ENCODE measurements at places on chromosomes 13 and 19. TPM values are rescaled to one million over a fixed set of nuclear protein-coding genes. Genes with fewer than 3 reads are reported as not detected.

The TMEM238 gene
- 1.3 TPM for total RNA-seq

GRCh38 chr19:2371656-2372055, 11.6 kb downstream of the TMPRSS9 start:
- DNase-seq = no peak

The MISP gene
- total RNA-seq = not detected

DNA sequence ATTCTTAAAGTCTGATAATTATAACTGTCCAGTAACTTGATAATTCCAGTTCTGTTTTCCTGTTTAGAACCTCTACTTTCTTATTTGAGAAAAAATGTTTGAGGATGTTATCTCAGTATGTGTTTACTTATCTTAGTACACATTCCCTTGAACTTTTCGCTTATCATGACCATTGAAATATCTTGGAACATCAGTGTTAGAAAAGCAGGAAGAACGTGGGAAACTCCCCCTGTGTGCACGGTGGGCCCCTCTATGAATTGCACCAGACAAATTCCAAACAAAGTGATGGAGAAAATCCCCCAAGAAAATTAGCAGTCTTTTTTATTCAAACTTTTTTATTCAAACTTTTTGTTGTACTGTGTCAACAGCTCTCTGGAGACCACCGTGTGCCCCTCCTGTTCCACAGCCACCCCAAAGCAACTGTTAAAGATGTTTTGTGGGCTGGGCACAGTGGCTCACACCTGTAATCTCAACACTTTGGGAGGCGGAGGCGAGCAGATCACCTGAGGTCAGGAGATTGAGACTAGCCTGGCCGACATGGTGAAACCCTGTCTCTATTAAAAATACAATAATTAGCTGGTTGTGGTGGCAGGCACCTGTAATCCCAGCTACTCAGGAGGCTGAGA, 78.3 kb upstream of the PEG3 start:
- DNase-seq = no peak

DNA sequence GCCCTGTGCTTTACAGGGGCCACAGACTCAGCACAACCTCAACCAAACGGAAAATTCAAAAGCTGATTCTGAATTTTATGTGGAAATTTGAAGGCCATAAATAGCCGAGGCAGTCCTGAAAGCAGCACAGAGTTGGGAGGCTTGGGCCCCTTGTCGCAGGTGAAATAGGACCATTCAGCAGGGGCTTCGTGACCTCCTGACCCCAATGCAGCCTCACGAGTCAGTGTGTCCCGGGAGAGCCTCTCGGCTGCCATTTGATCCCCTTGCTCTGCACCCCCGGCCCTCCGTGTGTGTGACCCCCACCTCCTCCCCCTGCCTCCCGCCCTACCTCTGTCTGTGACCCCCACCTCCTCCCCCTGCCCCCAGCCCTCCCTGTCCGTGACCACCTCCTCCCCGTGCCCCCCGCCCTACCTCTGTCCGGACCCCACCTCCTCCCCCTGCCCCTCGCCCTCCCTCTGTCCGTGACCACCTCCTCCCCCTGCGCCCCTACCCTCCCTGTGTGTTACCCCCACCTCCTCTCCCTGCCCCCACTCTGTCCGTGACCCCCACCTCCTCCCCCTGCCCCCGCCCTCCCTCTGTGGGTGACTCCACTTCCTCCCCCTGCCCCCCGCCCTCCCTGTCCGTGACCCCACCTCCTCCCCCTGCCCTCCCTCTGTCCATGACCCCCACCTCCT, 41.7 kb upstream of the TFDP1 start:
- DNase-seq = no peak

GRCh38 chr13:39815345-39816111, 160.1 kb downstream of the COG6 start:
- DNase-seq = no peak

DNA sequence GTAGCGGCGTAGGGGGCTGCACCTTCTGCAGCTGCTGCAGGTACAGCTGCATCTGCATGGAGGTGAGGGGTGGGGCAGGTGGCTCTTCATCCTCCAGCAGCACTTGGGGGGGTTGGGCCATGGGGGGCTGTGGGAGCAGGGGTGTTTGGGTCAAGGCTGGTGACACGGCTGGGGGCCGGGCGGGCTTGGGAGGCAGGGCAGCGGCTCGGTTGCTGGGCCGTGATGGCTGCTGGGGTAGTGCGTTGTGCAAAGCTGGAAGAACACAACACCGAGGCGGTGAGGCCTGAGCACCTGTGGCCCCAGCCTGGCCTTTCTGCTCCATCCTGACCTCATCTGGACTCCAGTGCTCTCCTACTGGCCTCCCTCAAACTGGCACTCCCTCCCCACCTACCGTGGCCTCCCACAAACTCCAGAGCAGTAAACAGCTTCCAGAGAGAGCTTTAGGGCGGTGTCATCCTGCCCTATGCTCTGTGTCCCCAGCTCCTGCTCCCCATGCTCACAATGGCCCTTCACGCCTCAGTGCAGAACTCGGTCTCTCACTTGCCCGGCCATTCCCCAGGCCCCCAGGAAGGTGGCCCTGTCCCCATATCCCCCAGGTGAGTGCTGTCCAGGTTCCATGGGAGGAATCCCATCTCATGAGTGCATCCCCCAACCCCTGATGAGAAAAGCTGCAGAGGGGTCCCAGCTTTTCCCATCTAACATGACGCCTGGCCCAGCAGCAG, 11.1 kb upstream of the EPHX3 start:
- DNase-seq = no peak

The SSC5D gene
- 5.8 TPM for total RNA-seq

The CABP5 gene
- not detected for total RNA-seq

DNA sequence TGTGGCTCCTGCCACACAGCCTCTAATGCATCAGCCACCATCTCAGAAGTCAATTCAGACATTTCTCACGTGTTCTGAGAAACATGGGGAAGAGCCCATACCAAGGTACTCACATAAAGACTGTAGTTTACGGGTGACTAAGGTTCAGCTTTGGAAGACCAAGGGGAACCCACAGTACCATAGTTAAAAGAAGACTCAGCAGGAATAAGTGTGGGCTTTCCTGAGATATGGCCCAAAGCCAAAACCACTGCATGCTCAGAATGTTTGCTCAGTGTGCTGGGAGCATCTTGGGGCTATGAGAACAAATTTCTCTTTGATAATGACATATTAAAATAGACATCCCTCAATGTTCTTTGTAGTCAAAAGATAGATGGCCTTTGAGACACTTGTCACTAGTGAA, 283.8 kb downstream of the DCT start:
- DNase-seq = no peak

The CEACAM7 gene
- total RNA-seq = not detected

DNA sequence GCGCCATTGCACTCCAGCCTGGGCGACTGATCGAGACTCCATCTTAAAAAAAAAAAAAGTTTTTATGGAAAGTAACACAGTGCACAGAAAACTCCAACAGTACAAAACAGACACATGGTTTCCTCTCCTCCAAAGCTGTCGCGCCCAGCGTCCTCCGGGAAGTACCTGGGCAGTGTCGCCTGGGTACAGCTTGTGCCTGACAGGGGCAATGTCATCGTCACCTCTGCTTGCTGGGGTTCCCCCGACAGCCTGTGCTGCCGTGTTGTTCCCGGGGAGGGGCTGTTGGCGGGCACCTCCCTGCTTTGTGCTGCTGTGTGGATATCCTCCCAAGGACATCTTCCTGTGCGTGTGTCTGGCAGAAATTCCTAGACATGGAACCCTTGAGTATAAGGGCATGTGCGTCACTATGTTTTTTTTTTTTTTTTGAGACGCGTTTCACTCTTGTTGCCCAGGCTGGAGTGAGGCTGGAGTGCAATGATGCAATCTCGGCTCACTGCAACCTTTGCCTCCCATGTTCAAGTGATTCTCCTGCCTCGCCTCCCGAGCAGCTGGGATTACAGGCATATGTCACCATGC, 2.4 kb upstream of the F2RL3 start:
- no peak for DNase-seq

DNA sequence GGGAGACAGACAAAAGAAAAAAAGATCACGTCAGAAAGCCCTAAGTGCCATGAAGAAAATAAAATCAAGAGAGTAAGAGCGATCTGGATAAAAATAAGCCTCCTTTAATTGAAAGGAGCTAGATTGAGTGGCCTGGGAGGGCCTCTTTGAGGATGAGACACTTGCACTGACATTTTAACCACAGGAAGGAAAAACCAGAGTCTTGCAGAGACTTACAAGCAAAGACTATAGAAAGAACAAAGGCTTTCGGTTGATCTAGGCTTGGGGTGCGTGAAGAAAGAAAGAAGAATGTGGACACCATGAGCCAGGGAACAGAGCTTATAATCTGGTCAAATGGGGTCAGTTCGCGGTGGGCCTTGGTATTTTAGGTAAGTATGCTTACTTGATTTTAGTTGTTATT, 342.7 kb downstream of the COG6 start:
- no peak for DNase-seq

DNA sequence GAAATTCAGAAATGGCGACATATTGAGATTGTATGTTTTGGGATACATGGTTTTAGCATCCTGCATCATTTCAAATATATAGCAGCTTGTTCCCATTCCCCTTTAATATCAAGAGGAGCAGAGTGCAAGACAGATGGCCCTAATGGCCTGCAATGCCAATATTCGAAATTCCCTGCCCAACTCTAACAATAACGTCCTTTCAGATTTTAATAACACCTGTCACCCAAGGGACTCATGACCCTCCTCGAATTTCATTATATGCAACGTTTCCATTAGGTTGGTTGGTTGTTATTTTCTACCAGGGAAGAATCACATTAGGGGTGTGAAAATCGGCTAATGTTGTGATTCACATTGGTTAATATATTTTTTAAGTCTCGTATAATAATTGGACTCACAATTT, 170.0 kb downstream of the TNFSF13B start:
- DNase-seq = no peak

The ZNF541 gene
- total RNA-seq = 0.82 TPM

- DNase-seq = no peak
Observed at GRCh38 chr19:5696196-5697021, 6.3 kb downstream of the RPL36 start.

The CEACAM4 gene
- total RNA-seq = not detected

DNA sequence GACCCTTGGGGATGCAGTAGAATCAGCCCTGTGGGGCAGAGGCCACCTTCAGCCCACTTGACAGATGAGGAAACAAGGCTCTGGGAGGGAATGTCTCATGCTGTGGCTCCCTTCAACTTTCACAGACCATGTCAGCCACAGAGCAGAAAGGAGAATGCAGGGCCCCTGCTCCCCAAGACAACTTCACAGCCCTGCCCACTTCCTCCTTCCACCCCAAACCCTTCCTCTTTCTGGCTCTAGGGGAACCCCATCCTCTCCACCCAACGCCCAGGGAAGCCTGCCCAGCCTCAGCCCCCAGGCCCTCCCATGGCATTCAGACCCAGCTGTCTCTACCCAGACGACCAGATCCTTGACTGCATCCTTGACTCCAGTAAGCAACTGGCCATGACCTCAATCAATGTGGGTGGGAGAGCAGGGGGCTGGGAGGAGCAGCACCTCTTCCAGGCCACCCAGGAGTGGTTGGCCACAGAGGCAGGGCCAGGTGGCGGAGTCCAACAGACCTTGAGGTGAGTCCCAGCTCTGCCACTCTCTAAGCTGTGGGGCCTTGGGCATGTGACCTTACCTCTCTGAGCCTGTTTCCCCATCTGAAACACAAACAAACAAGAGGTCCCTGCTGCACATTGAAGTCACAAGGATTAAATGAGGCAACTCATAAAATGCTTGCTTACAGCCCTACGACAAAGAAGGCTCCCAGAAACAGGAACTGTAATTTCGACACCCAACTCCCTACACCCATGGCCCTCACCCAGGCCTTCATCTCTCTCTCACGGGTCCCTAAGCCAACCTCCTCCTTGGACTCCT, 15.8 kb downstream of the DEDD2 start:
- no peak for DNase-seq

DNA sequence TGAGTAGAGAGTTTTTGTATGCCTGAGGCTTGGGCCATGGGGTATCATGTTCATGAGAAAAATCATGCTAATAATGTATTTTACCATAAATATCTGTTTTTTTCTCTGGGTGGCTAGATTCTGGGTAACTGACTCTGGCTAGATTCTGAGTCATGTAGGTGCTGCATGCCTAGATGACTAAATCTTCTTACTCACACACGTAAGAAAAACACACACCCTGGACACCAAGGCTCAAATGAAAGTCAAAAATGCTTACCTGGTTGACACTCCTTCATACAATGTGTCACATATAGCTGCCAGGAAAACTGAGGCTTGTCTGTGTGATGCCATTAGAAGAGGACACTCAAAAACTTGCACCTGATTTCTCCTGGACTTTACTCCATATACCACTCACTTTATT, 597.4 kb upstream of the SLITRK1 start:
- DNase-seq = no peak

The GDF15 gene
- total RNA-seq = not detected

- DNase-seq = no peak
Observed at GRCh38 chr19:31491242-31491641, 142.0 kb upstream of the TSHZ3 start.

DNA sequence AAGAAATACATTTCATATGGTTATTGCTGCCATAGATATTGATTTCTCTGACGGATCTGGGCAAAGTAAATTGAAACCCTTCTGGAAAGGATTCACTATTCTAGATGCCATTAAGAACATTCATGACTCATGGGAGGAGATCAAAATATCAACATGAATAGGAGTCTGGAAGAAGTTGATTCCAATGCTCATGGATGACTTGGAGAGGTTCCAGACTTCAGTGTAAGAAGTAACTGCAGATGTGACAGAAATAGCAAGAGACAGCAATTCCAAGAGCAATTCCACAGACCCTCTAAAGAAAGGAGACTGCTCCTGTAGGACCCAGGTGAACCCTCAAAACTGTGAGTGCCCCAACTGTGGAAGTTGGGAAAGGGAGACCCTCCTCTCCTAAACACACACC, 30.9 kb upstream of the KCTD12 start:
- DNase-seq = no peak

GRCh38 chr13:43936647-43937046, 56.9 kb downstream of the LACC1 start:
- DNase-seq = no peak

The KLK2 gene
- not detected for total RNA-seq

DNA sequence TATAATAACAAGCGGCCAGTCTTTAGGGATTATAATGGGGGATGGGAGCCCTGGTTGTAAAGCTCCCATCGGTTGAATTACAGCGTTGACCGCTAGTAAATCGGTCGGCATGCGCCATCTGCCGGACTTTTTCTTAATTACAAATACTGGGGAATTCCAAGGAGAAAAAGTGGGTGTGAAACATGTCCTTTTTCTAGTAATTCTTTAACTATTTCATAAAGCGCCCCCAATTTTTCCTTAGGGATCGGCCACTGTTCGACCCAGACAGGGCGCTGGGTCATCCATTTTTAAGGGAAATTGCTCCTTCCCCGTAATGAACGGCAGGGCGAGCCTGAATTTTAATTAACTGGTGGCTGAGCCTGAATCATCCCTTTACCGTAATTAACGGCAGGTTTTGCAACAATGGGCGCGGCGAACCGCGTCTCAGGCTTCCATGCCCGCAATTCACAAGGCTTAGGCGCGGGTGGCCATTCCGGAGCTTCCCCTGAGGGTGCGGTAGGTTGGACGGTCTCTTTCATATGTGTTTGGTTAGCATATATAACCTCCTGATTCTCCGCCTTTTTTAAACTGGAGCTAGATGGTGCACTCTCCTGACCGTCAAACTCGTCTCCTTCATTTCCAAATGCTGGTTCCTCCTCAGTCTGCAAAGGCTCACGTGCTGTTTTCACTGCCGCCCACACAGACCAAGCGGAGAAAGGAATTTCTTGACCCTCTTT, 30.2 kb upstream of the EVI5L start:
- peak; percentile 62 for DNase-seq

- no peak for DNase-seq
Observed at GRCh38 chr19:51143486-51143885, 1.4 kb downstream of the SIGLEC7 start.

Data from dorsolateral prefrontal cortex (tissue), 122 donors.